ENCODE measurements at places on chromosomes 16 and 17. TPM values are rescaled to one million over a fixed set of nuclear protein-coding genes. Genes with fewer than 3 reads are reported as not detected.

The CLEC19A gene
- total RNA-seq, result not detected

The CSF3 gene
- total RNA-seq, result not detected

The NT5C3B gene
- 83.0 TPM for total RNA-seq

The NPIPA8 gene
- total RNA-seq, result 1.1 TPM

The CACNG3 gene
- total RNA-seq, result not detected

The WNT9B gene
- total RNA-seq, result not detected

The PLA2G10 gene
- not detected for total RNA-seq

The SLC12A3 gene
- not detected for total RNA-seq

The CCDC154 gene
- not detected for total RNA-seq

The SLC16A5 gene
- total RNA-seq, result 1.8 TPM

All from IMR-90 (cell line).